ENCODE measurements at places on chromosomes 6 and 20.
A peak's percentile ranks its signal among the peaks of the same experiment; 100 is the strongest.

DNA sequence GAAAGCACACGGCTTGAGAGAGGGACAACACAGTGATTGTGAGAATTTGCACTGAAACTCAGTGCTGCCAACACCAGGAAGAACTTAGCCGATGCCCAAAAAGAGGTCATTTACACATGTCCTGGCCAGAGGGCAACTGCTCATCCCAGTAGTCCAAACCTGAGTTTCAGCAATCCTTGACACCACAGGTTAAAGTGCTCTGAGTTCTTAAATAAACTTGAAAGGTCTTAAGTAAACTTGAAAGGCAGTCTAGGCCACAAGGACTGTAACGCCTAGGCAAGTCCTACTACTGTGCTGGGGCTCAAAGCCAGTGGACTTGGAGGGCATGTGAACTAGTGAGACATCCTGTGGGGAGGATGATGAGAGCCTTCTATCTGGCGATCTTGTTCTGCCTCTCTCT is 14.1 kb downstream of the SNX14 start:
- DNase-seq, result no peak

DNA sequence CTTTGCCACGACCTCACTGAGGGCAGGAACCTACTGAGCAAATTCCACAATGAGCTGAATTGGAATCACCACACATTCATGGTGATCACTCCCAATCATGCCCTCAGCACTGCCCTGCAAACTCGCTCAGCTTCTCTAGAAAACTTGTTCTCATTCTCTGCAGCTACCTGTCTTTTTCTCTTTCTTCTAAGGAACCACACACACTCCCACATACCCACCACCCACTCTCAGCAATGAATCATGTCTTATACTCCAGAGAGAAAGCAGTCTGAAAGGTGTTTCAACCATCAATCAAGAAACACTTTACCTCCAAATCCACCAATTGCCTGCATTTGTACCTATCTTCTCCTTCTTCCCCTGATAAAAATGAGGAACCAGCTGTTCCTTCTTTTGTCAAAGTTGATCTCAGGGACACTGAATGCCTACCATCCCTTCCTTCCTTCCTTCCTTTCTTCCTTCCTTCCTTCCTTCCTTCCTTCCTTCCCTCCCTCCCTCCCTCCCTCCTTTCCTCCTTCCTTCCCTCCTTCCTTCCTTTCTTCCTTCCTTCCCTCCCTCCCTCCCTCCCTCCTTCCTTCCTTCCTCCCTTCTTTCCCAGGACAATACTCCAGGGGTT is 84.6 kb upstream of the SGK1 start:
- no peak for DNase-seq

DNA sequence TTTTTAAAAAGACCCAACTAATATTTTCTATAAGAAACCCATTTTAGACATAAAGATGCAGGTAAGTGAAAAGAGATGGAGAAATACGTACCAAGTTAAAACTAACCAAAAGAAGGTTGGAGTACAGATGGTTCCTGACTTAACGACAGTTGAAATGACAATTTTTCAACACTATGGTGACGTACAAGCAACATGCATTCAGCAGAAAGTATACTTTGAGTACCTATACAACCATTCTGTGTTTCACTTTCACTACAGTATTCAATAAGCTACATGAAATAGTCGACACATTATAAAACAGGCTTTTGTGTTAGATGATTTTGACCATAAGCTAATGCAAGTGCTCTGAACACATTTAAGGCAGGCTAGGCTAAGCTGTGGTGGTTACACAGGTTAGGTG is 228.9 kb downstream of the RNGTT start:
- no peak for DNase-seq

DNA sequence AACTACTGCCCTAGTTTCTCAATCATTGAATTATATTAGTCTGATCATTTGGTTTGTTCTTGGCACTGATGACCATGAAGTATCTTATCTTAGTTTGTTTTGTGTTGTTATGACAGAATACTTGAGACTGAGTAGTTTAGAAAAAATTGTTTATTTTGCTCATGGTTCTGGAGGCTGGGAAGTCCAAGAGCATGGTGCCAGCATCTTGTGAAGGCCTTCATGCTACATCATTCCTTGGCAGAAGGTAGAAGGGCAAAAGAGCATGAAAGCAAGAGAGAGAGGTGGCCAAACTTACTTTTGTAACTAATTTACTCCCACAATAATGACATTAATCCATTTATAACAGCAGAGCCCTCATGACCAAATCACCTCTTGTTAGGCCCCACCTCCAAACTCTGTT is 40.1 kb upstream of the ANKEF1 start:
- no peak for DNase-seq

DNA sequence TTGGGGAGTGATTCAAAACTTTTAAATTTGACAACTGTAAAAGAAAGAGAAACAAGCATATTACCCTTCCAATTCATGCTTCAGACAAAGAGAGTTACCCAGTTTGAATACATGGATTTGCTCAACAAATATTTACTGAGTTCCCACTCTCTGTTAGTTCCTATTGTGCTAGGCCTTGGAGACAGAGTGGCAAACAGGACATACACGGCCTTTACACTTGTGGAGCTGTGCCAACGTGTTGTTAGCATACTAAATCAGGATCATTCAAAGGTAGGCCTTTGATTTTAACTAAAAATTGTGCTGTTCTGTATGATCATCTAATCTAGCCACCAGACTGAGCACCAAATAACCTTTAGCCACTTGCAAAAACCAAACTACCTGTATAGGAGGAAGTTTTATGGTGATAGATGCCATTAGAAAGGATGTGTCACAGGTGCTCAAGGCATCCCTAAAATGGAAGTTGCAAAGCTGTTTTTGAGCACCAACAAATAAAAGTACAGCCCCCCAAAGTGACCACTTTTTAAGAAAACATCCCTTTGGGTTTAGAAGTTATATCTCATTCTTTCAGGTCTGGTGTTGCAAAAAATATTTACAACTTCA is 84.5 kb downstream of the CHD6 start:
- no peak for DNase-seq

DNA sequence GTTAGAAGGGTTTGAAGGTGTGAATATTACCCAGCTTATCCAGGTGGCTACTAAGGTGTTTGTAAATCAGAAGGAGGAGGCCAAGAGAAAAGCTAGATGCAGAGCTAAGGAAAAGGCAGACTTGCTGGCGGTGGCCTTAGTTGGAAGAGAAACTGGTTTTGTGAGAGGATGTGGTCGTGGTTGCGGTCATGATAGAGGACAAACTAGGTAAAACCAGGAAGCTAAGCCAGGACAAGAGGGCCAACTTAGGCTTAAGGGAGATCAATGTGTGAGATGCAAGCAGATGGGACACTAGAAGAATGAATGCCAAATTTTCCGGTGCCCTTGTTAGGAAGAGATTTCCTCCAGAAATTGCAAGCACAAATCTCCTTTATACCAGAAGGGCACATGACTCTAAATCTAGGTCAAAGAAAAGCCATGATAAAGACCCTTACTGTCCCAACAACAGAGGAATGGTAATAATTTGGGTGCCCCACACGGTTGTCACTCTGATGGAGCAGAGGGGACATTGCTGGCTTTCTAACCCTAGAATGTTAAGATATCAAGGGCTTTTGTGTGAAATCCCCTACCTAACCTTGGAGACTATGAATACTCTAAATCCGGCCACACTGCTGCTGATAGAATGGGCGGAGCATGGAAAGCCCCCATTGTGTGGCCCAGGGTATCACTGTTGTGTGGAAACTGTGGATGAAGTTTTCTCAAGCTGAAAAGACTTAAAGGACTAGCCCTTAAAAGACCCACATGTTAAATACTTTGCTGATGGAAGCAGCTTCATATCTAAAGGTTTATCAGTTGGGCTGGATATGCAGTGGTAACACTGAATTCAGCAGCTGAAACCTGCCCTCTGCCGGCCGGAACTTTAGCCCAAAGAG is 7.8 kb downstream of the IL22RA2 start:
- peak; percentile 43 for DNase-seq

- DNase-seq, result no peak
These were observed 73.0 kb downstream of the EYA2 start for GRCh38 chr20:46967646-46968045.

DNA sequence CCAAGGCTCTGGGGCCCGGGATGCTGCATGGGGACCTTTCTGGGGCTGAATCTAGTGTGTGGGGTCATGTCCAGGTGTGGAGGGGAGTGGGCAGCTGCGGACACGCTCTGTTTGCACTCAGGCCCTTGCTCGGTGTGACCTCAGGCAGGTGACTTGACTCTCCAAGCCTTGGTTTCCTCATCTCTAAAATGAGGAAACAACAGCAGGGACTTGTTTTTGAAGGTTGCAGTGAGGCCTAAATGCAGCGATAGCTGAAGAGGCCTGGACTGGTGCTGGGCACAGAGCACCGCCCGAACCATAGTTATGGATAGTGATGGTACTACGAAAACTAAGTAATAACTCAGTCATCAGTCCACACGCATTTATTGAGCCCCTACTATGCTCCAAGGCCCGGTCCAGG is 91.8 kb downstream of the NOL4L start:
- DNase-seq, result no peak

GRCh38 chr20:1810572-1810925 is 84.7 kb upstream of the SIRPA start:
- no peak for DNase-seq

- DNase-seq, result no peak
These were observed 199.2 kb upstream of the SULF2 start for GRCh38 chr20:47984437-47984836.

DNA sequence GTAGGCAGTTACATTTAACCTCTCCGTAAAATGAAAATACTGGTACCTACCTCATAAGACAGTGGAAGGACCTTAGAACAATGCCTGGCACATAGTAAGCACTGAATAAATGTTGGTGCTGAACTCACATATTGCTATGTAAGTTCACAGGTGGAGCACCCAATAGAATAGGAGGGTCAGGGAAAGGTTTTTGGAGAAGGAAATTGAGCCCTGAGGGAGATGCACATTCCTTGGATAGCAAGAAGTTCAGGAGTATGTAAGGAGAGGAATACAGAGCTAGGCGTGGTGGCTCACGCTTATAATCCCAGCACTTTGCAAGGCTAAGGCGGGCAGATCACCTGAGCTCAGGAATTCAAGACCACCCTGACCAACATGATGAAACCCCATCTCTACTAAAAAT is 7.0 kb downstream of the UBE2C start:
- no peak for DNase-seq

- DNase-seq, result no peak
These were observed 33.2 kb upstream of the KIF3B start for GRCh38 chr20:32244150-32244823.

GRCh38 chr6:13795041-13795750 is 19.2 kb downstream of the MCUR1 start:
- DNase-seq, result peak; percentile 64

GRCh38 chr6:29734046-29735018 is 11.1 kb downstream of the HLA-F start:
- no peak for DNase-seq

- DNase-seq, result no peak
These were observed 177.8 kb downstream of the VEGFA start for GRCh38 chr6:43947860-43948259.

DNA sequence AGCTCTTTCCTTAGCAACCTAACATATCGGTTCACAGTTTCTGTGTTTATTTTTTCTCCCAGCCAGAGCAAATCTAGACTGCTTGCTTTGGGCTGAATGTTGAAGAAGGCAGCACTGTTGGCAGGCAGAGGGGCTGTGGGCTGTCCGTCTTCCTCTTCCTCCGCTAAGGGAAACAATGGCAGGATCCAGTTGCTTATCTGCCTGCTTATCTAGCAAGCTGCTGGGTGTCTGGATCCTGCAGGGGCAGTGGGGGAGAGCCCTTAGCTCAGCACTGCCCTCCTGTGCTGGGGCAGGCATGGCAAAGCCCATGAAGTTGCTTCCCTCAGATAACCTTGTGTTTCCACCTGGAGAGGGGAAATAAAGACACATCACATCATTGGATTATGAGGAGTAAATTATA is 92.7 kb upstream of the CD93 start:
- DNase-seq, result no peak

DNA sequence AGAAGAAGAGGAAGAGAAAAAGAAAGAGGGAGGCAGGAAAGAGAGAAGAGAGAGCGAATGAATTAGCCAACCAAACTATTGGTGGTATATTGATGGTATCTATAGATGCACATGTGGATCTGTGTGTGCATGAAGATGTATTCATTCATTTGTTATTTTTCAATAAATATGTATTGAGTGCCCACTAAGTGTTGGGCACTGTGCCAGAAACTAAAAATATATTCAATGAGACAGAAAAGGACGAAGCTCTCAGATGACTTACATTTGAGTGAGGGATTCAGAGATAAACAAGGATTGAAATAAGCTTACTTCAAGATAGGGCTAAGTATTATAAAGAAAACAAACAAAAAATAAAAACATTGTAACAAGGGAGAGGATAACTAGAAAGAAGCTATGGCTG is 154.9 kb downstream of the TSHZ2 start:
- DNase-seq, result no peak

GRCh38 chr20:44199877-44200276 is 10.7 kb downstream of the OSER1 start:
- no peak for DNase-seq

DNA sequence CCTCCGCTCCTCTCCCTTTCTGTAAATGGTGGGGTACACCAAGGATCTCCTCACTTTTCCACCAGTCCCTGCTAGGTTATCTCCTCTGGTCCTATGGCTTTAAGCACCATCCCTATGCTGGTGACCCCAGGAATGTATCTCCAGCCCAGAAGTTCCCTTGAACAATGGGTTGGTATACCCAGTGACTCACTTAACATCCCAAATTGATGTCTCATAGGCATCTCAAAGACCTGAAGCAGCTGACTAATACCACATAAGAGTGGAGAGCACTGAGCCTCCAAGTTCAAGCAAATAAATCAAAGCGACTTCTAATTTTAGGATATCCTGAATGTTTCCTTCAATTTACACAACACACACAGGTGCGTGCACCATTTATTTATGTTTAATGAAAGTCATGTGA is 48.3 kb downstream of the ADGRF1 start:
- DNase-seq, result no peak
